ENCODE measurements at places on chromosomes 6 and 20.

DNA sequence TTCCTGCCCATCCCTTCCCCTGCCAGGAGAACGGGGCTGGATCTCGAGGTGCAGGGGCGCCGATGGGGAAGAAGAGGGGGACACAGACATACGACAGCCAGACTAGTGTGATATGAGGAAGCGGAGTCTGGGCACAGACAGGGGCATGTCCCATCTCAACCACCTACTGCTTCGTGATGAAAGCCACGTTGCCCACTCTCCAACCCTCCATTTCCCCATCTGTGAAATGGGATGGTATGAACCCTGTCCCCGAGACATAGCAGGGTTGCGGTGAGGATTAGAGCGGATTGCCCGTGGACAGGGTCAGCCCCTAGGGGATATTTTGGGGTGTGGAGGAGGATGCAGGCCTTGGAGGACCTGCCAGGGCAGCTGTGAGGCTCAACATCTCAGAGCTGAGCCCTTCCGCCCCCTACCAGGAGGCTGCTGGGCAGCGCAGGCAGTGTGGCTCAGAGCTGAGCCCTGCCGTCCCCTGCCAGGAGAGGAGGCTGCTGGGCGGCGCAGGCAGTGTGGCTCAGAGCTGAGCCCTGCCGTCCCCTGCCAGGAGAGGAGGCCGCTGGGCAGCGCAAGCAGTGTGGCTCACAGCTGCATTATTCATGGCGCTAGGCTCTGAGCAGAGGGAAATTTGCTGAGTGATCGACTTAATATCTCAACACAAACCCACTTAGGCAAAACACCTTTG lies 71.7 kb downstream of the GRM4 start:
- DNase-seq, result no peak

DNA sequence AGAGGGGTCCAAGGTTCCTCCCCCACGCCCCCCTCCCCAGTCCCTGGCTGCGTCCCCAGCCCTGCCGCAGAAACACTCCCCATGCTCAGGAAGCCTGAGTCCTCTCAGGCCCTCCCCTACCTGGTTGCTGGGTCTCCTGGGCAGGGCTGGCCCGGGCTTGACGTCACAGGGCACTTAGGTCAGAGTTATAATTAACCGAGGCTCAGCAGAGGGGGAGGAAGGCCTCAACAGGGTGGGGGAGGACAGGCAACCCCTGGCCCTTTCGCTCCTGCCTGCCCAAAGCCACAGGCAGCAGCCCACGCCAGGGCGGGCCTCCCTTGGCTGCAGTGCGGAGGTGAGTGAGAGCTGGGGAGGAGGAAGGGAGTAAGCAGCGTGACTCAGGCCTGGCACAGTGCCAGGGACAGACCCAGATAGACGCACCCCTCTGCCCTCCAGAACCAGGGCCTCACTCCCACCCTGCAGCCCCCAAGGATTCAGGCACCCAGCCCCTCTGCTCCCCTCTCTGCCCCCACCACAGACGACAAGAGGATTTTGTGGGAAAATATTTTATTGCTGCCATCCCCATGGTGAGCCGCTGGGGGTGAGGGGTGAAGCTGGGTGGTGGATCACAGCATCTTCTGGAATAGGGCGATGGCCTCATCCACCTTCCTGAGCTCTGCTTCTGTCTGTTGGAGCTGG lies at the start of gene VWA7:
Gene VWA7 (minus strand): TSS at position 340 of the 678 bp plus-strand sequence. CDS start 549 bp downstream, outside the sequence.
- peak; percentile 63 for DNase-seq

- no peak for DNase-seq
These were observed 21.2 kb downstream of the NEDD9 start for GRCh38 chr6:11211254-11211653.

DNA sequence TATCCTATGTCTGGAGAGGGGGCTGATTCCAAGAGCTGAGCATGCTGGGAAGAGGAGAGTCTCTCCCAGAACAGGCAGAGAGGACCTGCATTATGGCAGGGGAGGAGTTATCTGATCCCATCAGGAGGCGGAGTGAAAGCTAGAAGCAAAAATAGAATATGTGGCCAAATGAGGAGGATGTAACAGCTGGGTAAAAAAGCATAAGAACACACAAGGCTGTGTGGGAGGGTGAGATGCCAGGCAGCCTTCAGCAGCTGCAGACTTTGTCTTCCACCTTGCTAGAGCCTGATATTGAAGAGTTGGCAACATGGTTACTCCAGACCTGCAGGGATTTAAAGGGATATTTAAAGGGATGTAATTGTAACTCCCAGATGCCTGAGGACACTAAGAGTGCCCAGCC lies 167.1 kb downstream of the PTPRT start:
- no peak for DNase-seq

DNA sequence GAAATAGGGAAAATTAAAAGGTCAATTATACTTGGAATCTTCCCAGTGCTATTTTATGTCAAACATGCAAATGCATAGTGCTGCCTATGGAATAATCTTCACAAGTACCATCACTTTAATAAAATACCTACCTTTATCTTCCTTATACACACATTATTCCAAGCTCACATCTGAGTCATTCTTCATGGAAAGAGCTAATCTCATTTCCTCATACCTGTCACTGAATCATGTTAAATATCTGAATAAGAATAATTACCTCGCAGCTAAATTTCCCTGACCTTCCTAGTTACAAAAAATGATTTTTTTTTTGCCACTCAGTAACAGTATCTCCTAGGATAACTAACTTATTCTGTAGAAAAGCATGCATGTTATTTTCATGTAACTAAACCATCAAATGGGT lies 661.4 kb upstream of the HS3ST5 start:
- DNase-seq, result no peak

DNA sequence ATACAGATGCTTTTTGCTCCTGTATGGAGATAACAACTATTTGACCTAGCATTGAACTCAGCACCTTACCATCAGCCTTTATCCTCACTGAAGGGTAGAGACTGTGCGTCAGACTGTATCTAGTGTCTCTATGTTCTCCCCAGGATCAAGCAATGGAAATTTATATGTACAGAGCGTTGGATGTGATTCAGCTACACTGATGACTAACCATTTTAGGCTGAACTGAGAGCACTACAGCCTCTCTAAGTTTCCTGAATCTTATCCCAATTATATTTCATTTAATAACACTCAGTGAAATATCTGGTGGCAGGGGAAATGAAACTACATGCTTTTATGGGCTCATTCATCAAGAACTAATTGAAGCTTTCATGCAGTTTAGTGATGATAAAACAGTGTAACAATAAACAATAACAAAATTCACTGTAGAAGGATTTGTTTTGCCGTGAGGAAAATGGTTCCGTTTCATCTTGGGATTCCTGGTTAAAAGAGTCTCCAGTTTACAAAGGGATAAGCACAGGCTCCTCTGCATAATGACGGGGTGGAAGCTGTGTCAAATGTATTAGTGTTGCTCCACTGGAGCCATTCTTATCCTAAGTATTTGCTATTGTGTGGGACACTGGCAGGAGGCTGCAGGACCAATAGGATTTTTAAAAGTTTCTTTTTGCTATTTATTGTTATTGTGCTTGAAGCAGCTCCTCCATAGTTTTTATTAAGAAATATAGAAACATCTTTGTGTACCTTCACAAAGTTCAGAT lies 567.6 kb upstream of the MMS22L start:
- DNase-seq, result no peak

GRCh38 chr6:167574431-167575151 lies 249.7 kb downstream of the TTLL2 start:
- DNase-seq, result peak; percentile 65

GRCh38 chr20:20083807-20084206 lies 31.5 kb downstream of the CFAP61 start:
- DNase-seq, result no peak

GRCh38 chr20:16241911-16242310 lies 331.3 kb downstream of the KIF16B start:
- DNase-seq, result no peak

DNA sequence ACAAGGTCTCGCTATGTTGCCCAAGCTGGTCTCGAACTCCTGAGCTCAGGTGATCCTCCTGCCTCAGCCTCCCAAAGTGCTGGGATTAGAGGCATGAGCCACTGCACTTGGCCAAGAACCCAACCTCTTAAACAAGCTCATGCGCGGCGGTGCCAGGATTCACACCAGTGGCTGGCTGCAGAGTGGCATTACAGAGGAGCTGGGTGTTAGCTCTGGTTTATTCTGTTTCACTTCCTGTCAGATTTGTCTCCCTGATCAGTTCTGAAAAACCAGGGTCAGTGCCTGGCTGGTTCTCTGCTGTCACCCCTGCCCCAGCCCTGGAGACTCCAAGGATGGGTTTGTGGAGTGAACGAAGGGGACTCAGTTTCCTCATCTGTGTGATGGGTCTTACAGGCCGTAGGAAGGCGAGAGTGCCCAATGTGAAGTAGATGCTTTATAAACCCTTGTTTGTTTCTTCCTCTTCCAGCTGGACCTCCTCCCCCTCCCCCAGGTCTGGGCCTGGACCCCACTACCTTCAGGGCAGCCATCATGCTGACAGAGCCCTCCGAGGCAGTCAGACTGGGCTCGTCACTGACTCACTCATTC lies 63.4 kb downstream of the UBE2V1 start:
- DNase-seq, result no peak

DNA sequence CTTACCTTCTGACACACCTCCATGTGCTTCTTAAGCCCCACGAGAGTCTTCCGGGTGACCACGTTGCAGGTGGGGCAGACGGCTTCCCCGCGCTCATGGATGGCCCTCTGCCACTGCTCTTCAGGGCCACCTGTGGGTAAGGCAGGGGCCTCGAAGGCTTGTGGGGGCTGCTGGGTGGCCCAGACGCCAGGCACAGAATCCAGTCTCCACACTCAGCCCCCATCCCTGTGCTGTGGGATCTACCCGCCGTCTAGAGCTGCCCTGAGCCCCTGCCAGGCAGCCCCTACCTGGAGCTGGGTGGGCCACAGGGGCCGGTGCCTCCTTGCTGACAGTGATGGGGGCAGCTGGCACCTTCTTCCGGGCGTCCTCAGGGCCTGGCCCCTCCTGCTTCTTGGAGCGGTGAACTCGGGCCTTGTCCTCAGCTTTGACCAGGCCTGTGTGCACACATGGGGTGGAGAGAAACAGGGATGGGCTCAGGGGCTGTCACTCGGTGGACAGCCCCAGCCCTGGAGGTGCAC lies 5.9 kb downstream of the ZNF512B start:
- DNase-seq, result no peak

DNA sequence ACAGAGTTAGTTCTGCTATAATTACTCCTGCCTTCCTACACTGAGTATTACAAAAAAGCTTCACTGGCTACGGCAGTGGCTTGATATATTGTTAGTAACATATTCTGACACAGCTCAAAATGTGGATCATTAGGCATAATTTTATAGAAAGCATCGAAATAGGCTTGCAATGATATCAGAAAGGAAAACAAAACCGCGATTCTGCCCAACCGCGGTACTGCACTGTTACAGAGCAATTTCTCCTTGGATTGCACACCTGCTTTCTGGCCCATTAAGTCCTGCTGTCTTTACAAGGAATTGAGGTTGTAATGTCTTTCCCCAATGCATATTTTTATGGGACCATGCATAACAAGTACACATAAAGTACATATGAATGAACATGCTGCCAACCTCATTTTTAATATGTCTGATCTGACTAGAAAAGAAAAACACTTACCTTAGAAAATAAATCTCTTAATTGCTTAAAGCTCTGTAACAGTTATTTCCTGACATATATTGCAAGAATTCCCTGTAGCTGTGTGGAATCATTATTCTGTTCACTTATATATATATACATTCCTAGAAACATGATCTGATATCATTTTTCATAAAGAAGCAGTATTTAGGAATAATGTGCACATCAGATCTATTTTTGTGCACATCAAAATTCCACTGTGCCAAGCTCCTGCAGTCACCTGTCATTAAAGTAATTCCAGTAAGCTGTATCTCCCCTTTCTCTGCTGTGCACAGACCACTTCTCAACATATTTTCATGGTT lies 763.9 kb downstream of the HACE1 start:
- DNase-seq, result no peak

- no peak for DNase-seq
These were observed 5.7 kb downstream of the EBF4 start for GRCh38 chr20:2698186-2698817.

GRCh38 chr20:17612287-17612991 lies 42.6 kb downstream of the DSTN start:
- DNase-seq, result peak; percentile 70

DNA sequence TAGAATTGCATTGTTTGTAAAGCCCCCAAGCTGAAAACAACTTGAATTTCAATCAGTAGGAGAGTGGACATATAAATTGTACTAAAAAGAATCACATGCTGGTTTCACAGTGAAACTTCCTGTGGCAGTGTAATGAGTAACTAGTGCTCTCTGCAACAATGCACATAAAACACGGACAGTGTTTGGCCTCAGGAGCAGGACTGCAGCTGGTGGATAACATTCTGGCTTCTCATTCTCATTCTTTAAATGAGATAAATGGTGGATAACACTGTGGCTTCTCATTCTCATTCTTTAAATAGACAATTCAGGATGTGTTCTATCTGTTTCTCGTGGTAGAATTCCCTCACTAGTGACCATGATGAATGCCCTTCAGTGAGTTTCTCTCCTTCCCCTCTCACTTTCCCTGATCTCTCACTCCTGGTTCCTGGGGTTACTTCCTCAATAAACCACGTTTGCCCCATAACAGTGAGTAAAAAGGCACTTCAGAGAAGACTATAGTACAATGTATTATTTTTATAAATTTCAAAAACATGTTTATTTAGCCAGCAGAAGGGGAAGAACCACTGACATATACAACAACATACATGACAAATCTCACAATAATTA lies 59.9 kb downstream of the SLC22A2 start:
- DNase-seq, result no peak

DNA sequence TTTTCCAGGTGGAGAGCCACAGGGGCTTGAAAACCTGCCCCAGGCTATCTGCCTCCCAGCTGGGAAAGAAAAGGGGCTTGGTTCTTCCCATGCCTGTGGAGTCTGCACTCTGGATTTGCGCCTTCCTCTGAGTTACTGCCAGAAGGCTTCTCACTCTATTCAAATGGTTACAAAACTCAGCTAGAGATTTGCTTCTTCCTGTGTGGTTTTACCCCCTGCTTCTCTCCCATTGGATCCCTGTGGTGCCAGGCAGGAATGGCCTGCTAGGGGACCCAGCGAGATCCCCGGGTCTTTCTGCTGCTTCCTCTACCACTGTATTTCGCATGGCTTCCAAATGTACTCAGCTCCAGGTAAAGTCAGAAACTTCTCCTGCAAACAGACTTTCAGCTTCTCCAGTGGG lies 192.0 kb upstream of the HS3ST5 start:
- no peak for DNase-seq

DNA sequence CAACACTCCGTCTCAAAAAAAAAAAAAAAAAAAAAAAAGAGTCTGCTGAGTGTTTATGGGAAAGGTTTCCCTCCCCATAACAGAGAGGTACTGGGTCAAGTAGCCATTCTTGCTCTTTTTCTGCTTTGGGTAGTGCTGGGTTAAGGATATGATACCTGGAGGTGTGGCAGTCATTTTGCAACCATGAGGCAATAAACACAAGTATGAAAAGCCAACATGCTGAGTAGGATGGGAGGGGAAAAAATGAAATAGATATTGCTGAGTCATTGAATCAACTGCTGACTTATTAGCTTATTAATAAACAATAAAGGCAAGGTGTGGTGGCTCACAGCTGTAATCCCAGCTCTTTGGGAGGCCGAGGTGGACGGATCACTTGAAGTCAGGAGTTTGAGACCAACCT lies 2.3 kb upstream of the TOMM34 start:
- no peak for DNase-seq

- DNase-seq, result no peak
These were observed 294.8 kb downstream of the GMDS start for GRCh38 chr6:1950631-1951030.

- no peak for DNase-seq
These were observed 60.0 kb upstream of the ZFAND3 start for GRCh38 chr6:37759221-37760144.

GRCh38 chr6:83429857-83430610 lies 817 bp downstream of the ME1 start:
- no peak for DNase-seq

Measured in left forelimb (tissue), 1 donor.